ENCODE measurements at places on chromosomes 11 and 22.

- DNase-seq = no peak
- H3K4me1 ChIP-seq = no peaks in the 10 kb centered on the region
- no peaks in the 10 kb centered on the region for H3K27me3 ChIP-seq
Observed at GRCh38 chr11:85062659-85063058, 564.5 kb downstream of the DLG2 start.

- peaks cover 19% of the 10 kb centered on the region for H3K36me3 ChIP-seq
- H3K4me1 ChIP-seq = peaks cover 8% of the 10 kb centered on the region
- no peaks in the 10 kb centered on the region for H3K27me3 ChIP-seq
Observed at GRCh38 chr11:77379253-77379652, 77.8 kb upstream of the GDPD4 start.

DNA sequence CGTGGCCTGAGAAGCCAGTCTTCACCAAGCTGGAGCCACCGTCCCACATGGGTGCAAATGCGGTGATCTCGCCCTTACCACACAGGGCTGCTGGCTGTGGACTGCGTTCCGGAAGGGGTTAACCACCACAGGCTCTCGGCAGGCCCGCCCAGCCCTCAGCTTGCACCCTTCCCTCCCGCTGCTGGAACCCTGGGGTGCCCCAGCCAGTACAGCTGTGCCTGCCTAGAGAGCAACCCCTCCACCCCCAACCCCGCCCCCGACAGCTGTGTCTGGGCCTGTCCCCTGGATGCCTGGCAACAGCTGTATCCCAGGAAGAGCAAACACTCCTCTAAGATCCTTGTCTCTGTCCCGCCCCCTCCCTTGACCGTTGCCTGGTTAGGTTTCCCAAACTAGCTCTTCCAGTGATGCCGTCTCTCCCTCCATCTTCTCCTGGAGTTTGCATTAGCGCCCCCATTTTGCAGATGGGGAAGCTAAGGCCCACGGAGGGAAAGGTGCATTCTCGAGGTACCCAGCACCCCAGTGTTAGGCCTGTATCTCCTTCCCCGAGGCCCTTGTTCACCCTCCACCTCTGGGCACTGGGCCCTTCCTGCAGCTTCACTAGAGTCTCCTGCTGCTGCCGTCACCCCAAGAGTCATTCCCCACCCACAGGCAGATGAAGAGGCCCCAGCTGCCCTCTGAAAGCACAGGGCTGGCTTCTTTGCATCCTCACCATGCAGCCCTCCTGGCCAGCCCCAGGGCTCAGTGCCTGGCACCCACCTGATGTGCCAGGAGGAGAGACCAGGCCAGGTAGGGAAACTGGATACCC, 12.6 kb upstream of the COX8A start:
- no peak overlapping the region for H3K4me3 ChIP-seq
- H3K27me3 ChIP-seq = no peaks in the 10 kb centered on the region
- H3K4me1 ChIP-seq = peaks cover 4% of the 10 kb centered on the region
- DNase-seq = no peak
- H3K27ac ChIP-seq = no peak overlapping the region
- H3K36me3 ChIP-seq = no peaks in the 10 kb centered on the region

DNA sequence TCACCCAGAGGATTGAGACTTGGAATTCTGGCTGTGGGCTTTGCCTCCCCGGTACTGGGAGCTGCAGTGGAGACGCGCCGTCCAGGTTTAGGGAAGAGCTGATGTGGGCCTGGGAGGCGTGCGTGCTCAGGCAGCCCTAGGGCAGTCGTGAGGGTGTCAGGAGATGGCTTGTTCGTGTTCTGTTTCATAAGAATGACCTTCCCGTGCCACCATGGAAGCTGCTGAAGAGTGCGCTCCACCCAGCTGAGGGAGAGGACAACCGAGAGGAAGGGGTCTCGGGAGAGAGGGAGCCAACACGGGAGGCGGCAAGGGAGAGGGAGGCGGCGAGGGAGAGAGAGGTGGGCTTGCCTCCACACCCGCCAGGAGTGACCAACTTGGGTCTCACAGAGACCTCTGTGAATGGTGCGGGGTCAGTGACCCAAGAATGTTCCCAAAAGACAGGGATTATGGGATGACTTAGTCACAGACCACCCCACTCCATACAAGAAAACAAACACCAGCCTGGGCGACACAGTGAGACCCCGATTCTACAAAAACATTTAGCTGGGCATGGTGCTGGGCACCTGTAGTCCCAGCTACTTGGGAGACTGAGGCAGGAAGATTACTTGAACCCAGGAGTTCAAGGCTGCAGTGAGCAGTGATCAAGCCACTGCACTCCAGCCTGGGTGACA, 14.7 kb upstream of the TRMU start:
- no peaks in the 10 kb centered on the region for H3K27me3 ChIP-seq
- DNase-seq = no peak
- no peak overlapping the region for H3K4me3 ChIP-seq
- H3K36me3 ChIP-seq = no peaks in the 10 kb centered on the region
- no peak overlapping the region for H3K27ac ChIP-seq
- H3K4me1 ChIP-seq = no peaks in the 10 kb centered on the region

- H3K36me3 ChIP-seq = no peaks in the 10 kb centered on the region
- no peak for DNase-seq
- H3K27me3 ChIP-seq = no peaks in the 10 kb centered on the region
- peaks cover 13% of the 10 kb centered on the region for H3K4me1 ChIP-seq
Observed at GRCh38 chr22:24772493-24773220, 1.9 kb downstream of the PIWIL3 start.

- DNase-seq = no peak
- no peak overlapping the region for H3K27ac ChIP-seq
- no peaks in the 10 kb centered on the region for H3K36me3 ChIP-seq
Observed at GRCh38 chr22:49365191-49365837, 462.4 kb downstream of the BRD1 start.
